ENCODE measurements at places on chromosomes 6 and 20.

- DNase-seq = peak; percentile 18
These were observed 29.4 kb downstream of the HLA-F start for GRCh38 chr6:29752451-29753308.

- DNase-seq = no peak
These were observed 91.1 kb upstream of the TRAF3IP2 start for GRCh38 chr6:111696814-111697213.

GRCh38 chr20:49468412-49468811 is 14.1 kb downstream of the KCNB1 start:
- no peak for DNase-seq

DNA sequence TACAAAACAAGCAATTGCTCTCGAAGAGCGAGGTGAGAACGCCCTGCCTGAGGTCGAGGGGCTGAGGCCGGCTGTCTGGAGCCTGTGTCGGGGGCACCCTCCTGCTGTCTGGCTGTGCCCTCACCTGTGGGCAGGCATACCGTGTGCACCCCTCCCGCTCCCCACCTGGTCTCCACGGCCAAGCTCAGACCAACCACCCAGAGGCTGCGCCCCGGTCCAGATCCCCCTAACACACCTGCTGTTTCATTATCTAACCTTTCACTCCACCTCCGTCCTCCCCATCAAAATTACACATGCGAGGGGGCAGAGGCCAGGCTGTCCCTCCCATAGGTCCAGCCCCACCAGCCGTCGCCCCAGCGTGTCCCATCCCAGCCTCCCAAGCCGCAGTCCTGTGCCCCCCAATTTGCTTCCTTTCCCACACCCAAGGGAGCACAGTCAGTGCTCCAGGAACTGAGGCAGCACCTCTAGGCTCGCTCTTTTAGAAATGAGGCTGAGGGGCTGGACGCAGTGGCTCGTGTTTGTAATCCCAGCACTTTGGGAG is 35.2 kb downstream of the NTSR1 start:
- DNase-seq = no peak

DNA sequence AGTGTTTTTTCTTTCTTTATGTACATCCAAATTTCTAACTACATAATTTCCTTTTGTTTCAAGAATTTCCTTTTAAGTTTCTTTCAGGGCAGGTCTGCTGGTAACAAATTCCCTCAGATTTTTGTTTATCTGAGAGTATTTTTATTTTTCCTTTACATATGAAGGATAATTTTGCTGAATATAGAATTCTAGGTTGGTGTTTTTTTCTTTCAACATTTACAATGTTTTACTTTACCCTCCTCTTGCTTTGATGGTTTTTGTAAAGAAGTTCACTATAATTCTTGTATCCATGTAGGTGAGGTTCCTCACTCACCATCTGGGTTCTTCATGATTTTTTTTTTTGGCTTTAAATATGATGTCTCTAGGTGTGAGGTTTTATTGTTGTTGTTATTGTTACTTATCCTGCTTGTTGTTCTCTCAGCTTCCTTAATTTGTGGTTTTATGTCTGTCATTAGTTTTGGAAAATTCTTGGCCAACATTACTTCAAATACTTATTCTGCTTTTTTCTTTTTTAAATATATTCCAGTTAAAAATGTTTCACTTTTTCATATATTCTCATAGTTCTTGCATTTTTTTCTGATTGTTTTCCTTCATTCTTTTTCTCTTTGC is 580.1 kb upstream of the CITED2 start:
- DNase-seq = no peak

GRCh38 chr6:134541001-134541400 is 223.1 kb upstream of the SGK1 start:
- DNase-seq = no peak

DNA sequence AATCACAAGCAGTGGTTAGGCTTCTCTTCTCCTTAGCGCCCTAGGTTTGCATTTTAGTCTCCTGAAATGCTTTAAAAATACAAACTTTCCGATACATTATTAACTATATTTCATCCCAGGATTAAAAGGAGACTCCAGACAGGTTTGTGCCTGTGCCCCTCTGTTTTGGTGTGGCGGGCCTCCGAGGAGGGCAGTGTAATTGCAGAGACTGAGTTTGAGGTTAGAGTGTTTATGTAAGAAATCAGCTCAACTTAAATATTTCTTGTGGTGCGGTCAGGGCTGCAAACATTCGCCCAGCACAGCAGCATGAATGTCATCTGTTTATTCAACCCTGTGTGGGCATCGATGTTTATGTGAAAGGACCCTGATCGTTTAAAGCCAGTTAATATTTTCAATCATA is 130.4 kb upstream of the AKAP12 start:
- DNase-seq = no peak

DNA sequence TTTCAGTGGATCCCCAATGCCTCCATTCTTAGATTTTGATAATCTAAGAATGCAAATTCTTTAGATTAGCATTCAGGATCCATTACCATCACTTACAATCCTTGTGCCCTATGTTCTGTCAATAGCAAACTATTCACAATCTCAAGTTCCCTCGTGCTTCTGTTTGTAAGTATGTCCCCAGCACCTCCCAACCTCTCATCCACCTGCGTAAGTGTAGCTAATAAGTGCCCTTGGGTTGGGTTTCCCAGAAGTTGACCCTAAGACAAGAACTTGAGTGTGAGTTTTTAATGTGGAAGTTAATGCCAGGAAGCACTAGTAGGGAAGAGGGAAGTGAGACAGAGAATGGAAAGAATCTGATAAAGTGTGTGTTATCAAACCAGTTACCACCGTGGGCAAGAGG is 72.6 kb upstream of the PAK5 start:
- no peak for DNase-seq

- no peak for DNase-seq
These were observed 41.9 kb upstream of the RNF8 start for GRCh38 chr6:37311741-37312473.

- no peak for DNase-seq
These were observed 82.6 kb upstream of the NFATC2 start for GRCh38 chr20:51625105-51625504.

DNA sequence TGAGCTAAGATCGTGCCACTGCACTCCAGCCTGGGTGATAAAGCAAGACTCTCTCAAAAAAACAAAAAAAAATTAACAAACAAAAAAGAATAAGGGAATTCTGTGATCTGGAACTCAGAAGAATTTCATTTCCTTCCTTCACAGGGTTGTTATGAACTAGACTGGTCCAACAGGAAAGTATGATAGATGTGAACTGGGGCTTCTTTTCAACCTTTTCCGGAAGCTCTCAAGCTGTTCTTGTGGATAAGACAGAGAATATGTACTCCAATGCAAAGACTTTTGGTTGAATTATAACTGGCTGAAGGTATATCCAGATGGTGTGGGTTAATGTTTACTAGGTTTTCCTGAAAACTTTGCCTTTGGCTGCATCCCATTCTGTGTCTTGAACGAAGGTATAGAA is 5.3 kb downstream of the RNF8 start:
- no peak for DNase-seq

DNA sequence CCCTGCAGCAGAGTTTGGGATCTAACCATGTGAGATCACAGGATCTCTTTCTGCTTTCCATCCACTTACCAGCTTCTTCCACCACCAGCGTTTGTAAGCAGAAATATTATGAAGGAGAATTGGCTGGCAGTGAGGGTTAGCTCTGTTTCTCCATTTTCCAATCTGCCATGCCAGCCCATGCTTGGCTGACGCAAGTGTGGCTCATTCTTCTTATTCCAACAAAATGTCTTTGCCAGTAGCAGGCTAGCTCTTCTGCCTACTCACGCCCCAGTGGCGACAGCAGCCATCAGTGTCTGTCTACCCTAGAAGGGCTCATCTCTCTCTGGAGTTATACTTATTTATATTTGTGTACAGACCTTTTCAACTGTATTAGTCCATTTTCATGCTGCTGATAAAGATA is 286.2 kb downstream of the FARS2 start:
- peak; percentile 4 for DNase-seq

GRCh38 chr6:11276911-11277274 is 44.4 kb upstream of the NEDD9 start:
- DNase-seq = no peak

DNA sequence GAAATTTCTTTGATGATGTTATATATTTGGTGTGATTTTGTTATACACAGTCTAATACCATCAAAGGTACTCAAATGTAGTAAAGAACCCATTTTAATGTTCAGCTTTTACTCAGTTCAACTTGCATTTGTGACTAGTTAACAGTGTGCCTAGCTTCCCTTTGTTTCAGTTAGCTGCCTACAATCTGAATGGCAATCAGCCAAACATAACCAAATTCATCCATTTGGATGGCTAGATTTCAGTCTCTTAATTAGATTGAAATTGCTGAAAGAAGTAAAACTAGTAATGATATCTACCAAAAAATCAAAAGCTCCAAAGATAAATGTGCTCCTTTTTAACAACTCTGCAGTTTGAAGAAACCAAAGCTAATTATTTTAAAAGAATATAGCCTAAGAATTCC is 6.9 kb downstream of the EPHA7 start:
- no peak for DNase-seq

DNA sequence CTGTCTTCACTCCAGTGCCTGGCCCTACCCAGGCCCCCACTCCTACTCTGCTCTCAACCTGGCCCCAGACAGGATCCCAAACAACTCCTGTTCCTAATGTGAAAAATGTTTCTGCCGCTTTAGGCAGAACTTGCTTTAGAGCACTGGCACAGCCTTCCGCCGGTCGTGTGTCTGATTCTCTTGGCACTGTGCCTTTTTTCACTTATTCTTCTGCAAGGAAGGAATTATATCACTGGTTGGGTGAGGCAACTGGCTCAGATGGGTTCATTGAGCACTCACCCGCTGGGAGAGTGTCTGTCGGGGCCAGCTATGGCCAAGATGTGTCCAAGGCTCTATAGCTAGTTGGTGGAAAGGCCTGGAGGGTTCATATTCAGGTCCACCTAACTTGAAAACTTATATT is 33.6 kb upstream of the HLA-A start:
- no peak for DNase-seq

GRCh38 chr6:41074692-41075436 is 2.1 kb downstream of the NFYA start:
- no peak for DNase-seq

DNA sequence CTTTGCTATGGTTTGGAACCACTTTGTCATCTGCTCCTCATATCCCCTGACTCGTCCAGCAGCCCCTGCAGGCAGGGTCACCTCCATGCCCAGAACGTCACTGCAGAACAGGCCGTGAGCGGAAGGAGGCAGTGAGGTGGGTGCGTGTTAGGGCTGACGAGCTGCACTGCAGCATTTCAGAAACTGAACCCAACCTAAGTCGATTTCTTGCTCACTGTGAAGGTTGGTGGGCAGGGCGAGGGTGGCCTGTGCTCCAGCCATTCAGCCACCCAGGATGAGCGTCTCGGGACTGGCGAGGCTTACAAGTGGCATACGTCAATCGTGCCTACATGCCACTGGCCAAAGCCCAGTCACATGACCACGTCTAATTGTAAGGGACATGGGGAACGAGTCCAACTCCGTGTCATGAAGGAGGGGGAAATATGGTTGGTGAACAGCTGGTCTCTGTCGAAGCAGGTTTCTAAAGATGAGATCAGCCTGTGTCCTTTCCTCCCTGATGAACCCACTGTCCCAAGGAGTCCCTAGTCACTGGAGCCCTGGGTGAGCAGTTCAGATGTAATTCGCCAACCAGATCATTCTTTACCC is 289.1 kb downstream of the TAF4 start:
- DNase-seq = no peak

- DNase-seq = no peak
These were observed 745.4 kb upstream of the ADGRB3 start for GRCh38 chr6:67889682-67889995.

Measured in C1 segment of cervical spinal cord (tissue), 14 donors.